ENCODE measurements at places on chromosomes 6 and 20. TPM values are rescaled to one million over a fixed set of nuclear protein-coding genes. Genes with fewer than 3 reads are reported as not detected.

DNA sequence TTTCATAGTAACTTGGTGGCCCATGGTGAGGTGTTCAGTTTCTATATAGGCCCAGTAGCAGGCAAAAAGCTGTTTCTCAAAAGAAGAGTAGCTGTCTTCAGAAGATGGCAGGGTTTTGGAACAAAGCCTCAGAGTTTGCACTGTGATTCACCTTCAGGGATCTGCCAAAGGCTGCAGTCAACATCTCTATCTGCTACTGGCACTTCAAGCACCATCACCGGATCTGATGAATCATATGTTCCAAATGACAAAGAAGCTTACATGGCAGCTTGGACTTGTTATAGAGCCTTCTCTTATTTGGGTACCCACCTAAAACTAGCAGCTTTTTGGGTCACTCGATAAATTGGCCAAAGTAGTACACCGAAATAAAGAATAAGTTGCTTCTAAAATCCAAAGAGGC lies 39.5 kb downstream of the PKIB start:
- no peak for DNase-seq

- peak; percentile 57 for DNase-seq
Measured at GRCh38 chr6:88238065-88238464, 71.9 kb upstream of the CNR1 start.

GRCh38 chr6:13648850-13649249 lies 33.7 kb downstream of the NOL7 start:
- DNase-seq = no peak

DNA sequence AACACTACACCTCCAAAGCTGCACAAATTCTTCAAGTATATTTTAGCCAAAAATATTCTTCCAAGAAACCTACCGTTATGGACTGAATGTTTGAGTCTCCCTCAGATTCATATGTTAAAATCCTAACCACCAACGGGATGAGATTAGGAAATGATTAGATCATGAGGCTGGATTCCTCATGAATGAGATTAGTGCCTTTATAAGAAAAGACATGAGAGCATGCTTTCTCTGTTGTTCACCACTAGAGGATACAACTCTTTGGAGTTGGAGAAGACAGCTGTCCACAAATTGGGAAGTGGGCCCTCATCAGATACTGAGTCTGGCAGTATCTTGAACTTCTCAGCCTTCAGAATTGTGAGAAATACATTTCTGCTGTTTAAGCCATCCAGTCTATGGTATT lies 7.1 kb upstream of the SLC17A4 start:
- DNase-seq = no peak

GRCh38 chr6:9699888-9700287 lies 715.0 kb downstream of the TFAP2A start:
- no peak for DNase-seq

- DNase-seq = peak; percentile 70
Measured at GRCh38 chr6:21595285-21596144, 2.0 kb downstream of the SOX4 start.

- no peak for DNase-seq
Measured at GRCh38 chr6:6248651-6249050, 71.8 kb downstream of the F13A1 start.

GRCh38 chr20:58992911-58993310 lies 11.9 kb downstream of the NELFCD start:
- no peak for DNase-seq

- no peak for DNase-seq
Measured at GRCh38 chr6:33139596-33140206, 52.6 kb downstream of the COL11A2 start.

DNA sequence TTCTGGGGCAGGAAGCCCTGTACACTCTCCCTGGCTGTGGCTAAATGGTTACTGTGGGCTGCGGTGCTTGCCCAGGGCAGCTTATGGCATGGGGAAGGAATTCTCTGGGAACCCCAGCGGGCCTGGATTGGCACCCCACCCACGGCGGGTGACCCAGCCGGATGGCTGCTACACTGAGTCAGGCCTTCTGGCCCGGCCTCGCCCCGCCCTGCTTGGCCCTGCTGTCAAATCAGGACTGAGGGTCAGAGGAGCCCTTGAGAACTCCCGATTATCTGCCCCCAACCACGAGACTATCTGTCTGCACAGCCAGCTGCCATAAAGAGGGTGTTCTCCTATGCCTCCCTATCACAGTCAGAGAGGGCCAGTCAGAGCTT lies 7.3 kb upstream of the ITPR3 start:
- DNase-seq = peak; percentile 38

GRCh38 chr6:108750801-108751200 lies 97.4 kb upstream of the ARMC2 start:
- DNase-seq = no peak

DNA sequence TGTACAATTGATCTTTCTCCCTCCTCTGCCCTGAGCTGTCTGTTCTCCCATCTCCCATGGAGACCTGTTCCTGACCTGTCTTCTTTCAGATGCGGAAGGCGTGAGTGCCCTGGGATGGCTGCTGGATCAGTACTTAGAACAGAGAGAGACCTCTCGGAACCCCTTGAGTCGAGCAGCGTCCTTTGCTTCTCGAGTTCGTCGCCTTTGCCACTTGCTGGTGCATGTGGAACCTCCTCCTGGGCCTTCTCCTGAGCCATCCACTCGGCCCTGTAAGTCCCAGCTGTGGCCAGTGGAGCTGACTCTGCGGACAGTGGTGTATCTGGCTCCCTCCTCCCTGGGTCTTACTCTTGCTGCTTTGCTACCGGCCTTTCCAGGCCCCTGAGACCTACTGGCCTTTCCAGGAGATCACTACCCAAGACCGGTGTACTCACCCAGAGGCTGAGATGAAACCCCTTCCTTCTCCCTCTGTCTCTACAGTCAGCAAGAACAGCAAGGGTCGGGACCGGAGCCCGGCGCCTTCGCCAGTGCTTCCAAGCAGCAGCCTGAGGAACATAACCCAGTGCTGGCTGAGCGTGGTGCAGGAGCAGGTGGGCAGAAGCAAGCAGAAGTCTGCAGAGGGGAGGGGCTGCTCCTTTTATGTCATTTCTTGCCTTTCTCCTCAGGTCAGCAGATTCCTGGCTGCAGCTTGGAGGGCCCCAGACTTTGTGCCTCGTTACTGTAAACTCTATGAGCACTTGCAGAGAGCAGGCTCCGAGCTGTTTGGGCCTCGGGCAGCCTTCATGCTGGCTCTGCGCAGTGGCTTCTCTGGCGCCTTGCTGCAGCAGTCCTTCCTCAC lies 22.5 kb downstream of the CUL9 start:
- no peak for DNase-seq

DNA sequence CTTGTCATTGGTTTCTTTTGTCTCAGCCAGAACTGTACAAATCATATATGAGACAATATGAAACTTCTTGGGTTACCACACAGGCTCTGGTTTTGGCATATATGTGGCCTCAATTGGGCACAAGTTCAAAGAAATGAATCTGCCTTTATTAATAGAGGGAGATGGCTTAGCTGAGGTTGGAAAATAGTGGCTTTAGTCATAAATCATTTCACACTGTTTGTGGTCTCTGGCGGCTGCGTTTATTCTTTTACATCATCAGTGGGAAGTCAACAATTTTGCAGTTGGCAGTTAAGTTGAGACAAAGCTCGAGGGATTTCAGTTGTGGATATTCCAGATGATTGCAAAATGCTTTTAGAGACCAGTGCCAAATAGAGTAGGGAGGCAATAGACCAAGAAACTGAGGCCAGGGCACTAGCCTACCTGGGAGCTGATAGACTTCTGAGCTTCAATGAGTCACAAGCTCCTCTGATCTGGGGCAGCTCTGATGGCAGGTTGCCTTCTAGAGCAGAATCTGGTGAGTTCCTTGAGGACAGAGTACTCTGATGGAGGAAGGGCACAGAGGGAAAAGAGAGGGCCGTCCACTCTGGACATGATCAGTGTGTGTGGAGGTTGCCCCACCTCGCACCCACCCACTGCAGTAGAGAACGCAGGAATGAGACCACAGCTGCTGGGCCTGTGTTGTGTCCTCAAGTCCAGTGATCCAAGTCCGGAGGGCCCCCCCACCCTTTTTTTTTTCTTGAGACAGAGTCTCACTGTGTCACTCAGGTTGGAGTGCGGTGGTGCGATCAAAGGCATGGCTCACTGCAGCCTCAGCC lies 73.5 kb downstream of the ARMC2 start:
- no peak for DNase-seq

DNA sequence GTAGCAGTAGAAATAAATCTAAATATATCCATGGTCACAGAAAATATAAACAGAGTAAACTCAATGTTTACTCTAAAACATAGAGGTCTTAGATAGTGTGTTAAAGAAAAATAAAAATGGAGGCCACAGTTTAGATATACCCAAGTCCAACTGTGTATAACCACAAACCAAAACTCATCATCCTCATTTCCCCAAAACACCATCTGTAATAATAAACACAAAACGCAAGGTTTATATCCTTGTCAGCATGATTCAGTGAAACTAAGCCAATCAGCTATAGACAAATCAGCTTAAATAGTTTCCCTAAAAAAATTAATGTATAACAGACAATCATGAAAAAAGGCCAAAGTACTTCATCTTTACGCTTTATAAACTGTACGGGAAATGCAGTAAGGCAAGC lies 2.7 kb upstream of the HACE1 start:
- DNase-seq = no peak

DNA sequence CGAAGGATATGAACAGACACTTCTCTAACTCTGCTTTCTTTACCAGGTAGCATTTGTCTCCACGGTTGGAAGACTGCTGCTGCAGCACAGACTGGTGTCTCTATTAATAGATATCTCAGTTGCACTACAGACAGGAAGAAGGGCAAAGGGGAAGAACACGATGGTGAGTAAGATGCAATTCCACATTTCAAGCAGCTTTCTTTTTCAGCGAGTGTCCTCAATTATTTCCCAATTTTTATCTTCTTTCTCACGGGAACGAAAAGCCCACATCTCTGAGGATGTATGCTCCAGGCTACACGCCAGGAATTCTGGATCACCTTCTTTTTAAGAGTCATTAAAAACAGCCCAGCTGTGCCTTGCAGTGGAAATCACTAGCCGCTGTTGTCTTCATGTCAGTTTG lies 311.6 kb upstream of the ECI2 start:
- DNase-seq = no peak

- no peak for DNase-seq
Measured at GRCh38 chr20:25116739-25117458, 35.0 kb upstream of the VSX1 start.

DNA sequence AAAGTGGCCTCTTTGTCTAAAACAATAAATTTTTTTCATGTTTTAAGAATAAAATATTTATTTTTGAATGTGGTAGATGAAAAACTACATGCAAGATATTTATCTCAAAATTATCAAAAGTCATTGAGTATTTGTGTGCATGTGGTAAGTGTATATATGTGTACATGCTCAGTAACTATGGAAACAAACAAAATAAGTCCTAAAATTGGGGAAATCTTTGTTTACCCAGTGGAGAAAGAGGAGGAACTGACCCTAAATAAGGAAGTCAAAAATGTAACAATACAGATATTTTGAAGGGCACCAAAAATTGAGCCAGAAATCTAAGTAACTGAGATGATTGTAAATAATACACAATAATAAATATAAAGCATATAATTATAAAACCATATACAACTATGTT lies 639.2 kb downstream of the MAFB start:
- no peak for DNase-seq

- DNase-seq = no peak
Measured at GRCh38 chr6:84718038-84718955, 46.1 kb downstream of the TBX18 start.

DNA sequence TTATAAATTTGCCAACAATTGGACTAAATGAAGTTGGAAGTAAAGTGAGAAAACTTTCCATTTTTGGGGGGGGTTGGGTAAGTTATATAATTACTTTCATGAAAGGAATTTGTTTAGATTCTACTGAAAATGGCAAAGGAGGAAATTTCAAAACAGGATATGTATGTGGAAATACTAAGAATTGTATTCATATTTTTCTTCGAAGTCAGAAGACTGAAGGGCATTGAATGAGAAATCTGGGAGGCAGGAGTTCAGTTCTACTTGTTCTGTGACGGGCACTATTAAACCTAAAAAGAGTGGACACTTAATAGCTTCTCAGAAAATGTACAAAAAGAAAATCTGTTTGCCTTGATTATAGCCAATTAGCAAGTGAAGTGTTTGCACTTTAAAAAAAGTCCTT lies 114.7 kb downstream of the PRIM2 start:
- DNase-seq = no peak

GRCh38 chr6:142013287-142013686 lies 119.4 kb upstream of the GJE1 start:
- DNase-seq = no peak

DNA sequence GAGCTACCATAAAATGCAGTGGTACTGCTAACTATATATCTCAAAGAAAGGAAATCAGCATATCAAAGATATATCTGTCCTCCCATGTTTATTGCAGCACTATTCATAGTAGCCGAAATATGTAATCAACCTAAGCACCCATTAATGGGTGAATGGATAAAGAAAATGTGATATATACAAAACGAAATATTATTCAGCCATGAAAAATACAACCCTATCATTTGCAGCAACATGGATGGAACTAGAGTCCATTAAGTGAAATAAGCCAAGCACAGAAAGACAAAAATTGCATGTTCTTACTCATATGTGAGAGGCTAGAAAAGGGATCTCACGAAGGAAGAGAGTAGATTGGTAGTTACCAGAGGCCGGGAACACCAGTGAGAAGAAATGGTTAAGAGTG lies 126.1 kb downstream of the PDE10A start:
- no peak for DNase-seq

- DNase-seq = no peak
Measured at GRCh38 chr20:59606566-59606965, 2.2 kb downstream of the PHACTR3 start.

- DNase-seq = no peak
Measured at GRCh38 chr6:135514706-135515105, 17.2 kb upstream of the AHI1 start.

GRCh38 chr20:34561661-34562060 lies 3.1 kb downstream of the MAP1LC3A start:
- DNase-seq = no peak

- DNase-seq = no peak
Measured at GRCh38 chr6:140237251-140237650, 862.8 kb upstream of the CITED2 start.

DNA sequence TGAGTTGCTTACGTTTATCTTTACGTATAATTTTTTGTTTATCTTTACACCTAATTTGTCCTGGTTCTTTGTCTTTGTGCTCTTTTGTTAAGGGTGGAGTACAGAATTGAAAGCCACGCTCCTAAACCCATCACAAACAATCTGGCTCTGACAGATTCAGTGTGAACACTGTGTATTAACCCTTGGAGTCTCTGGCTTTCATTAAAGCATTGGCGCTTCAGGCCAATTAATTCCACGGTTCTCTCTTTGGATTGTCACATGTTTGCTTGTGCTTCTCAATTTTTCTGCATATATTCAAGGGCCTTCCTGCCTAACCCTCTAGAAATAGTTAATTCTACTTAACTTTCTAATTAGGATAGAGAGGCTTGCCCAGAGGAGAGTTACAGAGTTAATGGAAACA lies 38.6 kb downstream of the NKX2-4 start:
- no peak for DNase-seq

CALHM5 gene
- 0.04 TPM for total RNA-seq

PRR18 gene
- total RNA-seq = 0.11 TPM

LY6G6C gene
- not detected for total RNA-seq

KCNK15 gene
- total RNA-seq = not detected

ERGIC3 gene
- total RNA-seq = 213 TPM

CFAP61 gene
- total RNA-seq = 0.15 TPM

KHDC1L gene
- 0.28 TPM for total RNA-seq

CST4 gene
- not detected for total RNA-seq

SLC16A10 gene
- 5.1 TPM for total RNA-seq

DEFB112 gene
- not detected for total RNA-seq

HLA-DRA gene
- 0.33 TPM for total RNA-seq

FBXO5 gene
- 52.1 TPM for total RNA-seq

SMLR1 gene
- total RNA-seq = not detected

ALDH8A1 gene
- 0.17 TPM for total RNA-seq
